ENCODE measurements at places on chromosomes 2 and 18.

- peak; percentile 51 for DNase-seq
Observed at GRCh38 chr18:44098551-44099098, 582.1 kb upstream of the SETBP1 start.

GRCh38 chr18:56321470-56321869 lies 316.9 kb downstream of the TXNL1 start:
- no peak for DNase-seq

- no peak for DNase-seq
Observed at GRCh38 chr18:50909261-50909660, 30.3 kb downstream of the ME2 start.

DNA sequence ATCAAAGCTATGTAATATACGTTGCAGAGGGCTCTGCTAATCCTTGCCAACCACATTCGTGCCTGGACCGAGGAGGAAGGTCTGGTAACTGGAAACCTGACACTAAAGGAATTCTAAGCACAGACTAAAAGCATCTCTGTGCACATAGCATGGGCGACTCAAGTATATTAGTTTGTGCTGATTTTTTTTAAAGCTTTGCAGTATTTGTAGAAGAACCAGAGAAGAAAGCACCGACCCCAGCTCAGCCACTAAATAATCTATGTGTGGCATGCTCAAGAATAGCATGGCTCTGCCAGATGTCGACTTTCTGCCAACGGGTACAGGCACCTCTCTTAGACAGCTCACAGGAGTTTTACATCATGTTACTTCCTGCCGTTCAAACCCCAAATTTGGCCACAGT lies 73.2 kb upstream of the NRP2 start:
- DNase-seq = no peak

DNA sequence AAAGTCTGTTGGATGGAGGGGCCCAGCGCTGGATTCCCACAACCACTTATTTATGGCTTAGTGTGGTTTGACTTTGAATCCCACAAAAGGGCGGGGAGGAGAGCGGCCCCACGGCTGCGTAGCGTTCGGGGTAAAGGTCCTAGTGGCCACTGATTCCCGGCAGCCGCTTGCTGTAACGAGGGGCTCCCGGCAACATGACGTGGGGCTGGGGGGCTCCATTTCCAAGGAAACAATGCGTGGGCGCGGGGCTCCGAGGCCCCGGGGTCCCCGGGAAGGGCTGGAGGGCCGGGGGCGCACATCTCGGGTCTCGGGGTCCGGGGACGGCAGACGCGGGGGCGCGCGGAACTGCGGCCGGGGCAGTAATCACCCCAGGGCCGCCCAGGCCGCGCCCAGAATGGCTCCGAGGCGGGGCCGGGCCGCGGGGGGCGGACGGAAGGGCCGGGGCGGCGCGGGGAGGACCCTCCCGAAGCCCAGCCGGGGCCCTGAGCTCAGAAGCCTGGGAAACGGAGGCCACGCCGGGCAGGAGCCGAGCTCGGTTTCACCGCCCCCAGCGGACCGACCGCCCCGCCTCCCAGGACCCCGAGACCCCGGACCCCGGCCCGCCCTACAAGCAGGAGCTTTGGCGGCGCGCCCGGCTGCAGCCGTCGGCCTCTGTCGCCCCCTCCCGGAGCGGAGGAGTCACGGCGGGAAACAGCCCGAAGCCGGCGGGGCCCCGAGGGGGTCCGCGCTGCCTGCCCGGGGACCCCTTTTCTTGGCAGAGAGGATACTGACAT lies 11.9 kb upstream of the MLPH start:
- DNase-seq = no peak

DNA sequence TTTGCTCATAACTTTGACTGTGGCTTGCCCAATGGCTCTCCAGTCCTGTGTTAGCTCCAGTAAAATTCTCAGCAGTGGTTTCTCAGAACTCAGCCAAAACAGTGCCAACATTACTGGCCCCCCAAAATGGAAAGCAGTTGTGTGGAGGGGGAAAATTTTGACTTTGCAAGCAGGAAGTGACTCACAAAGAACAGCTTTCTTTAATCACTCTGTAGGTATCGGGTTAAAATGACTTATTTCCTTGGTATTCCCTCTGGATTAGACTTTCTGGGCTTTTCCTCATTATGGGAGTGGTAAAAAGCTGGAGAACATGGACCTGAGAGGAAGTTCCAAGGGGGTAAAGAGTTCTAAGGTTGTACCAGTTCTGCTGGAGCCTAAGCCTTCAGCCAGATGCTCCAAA lies 175.7 kb upstream of the RND3 start:
- peak; percentile 77 for DNase-seq
